ENCODE measurements at places on chromosomes 2 and 18.

DNA sequence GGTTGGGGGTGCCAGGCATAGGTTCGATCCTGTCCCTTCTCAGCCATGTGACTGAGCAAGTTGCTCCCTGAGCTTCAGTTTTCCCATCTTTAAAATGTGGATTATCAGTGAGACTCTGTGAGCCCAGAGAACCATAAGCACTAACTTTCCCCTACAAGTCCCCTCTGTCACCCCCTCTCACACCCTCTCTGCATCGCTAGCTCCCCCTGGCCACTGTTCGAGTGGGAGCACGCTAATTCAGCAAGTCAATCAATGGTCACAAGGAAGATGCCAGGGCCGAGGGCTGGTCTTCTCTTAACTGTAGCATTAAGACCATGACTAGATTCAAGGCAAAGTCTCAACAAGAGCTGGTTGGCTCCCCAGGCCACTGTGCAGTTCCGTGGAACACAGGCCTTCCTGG lies 66.2 kb downstream of the BCL2L11 start:
- DNase-seq, result no peak

DNA sequence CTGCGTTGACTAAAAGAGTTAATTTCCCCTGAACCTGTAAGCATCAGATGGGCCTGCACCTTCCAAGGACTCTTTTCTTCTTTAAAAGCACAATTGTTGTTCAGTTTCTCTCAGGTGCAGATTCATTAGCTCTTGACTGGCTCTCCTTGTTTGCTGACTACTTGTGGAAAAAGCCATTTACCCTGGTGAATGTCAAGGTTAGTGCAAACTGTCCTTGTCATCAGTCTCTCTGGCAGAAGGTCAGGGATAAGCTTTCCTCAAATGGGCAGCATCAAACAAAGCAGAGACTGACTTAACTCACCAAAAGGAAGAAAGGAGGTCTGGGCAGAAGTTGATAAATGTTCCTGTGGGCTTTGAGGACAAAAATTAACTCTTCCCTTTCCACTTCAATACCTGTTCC lies 922.7 kb downstream of the BCL11A start:
- no peak for DNase-seq

GRCh38 chr2:26302846-26303245 lies 43.1 kb upstream of the SELENOI start:
- DNase-seq, result no peak

DNA sequence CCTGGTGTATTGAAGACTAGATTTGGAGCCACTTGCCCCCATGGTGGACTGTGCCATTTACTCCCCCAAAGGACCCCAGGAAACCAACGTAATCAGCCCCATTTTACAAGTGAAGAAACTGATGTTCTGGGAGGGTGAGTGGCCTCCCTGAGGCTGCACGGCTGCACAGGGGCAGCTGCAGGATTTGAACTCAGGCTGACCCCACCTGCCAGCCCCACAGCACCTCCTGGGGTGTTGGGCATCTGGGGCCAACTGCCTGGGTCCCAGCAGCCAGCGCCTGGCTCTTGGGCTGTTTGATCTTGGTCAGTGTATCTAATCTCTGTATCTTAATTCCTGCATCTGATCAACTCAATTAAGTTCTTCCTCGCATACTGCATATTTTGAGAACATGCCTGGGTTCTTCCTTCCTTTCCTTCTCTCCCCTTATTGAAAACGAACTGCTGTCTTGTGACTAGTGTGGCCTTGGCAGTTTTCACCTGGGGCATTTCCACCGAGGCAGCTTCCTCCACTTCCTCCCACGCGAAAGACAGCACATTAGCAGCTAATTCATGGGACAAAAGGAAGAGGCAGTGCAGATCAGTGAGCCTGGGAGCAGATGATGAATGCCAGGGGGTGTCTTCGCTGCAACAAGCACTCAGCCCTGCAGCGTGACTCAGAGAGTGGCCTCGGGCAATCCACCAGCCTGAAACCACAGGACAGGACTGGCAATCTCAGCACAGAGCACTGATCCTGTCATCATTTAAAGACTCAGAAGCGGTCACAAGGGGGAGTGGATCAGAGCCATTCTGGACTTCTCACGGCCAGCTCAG lies 184.1 kb upstream of the RAB12 start:
- no peak for DNase-seq

DNA sequence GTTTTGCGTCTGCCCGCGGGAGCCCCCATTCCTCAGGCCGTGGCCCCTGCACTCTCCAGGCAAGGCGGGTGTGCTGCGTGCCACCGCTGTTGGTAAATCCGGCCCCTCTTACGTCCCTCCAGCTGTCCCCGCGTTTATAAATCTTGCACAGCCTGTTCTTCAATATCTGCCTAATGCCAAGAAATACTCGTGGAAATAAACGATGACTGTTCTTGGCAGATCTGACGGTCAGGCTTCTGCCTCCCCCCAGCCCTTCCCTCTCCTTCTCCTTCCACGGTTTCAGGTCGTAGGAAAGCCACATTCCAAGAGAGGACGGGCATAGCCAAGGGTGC lies 20.5 kb downstream of the ODC1 start:
- no peak for DNase-seq

DNA sequence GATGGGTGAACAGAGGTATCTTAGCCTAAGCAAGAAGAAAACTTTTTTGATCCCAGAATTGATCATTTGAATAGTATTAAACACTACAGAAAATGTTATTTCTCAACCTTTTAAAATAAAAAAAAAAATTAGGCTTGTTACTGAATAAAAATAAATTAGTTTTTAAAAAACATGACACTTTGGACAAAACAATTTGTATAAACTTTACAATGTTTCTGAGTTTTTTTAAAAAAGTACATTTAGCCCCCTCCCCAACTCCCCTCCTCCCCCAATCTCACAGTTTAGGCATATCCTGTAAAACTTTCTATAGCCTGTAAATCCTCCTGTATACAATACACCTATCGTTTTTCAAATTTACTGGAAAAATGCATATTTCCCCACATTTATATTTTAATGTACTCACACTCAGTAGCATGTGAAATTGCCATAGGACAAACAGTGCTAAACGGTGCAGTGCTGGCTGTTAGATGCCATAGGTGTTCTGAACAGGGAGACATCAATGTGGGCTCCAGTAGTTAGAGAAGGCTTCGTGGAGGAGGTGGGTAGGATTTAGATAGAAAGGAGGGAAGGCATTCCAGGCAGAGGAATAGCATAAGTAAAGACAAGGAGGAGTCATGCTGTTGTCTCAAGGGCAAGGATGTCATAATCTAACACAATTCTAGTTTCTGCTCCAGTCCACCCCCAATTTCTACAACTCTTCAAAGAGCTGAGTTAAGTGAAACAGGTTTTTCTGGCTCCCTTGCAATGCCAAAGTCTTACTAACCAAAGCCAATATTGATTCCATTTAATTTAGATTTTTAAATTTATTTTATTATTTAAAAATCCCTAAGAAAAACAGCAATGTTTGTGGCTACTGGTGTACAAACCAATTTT lies 50.9 kb downstream of the SP3 start:
- DNase-seq, result no peak

DNA sequence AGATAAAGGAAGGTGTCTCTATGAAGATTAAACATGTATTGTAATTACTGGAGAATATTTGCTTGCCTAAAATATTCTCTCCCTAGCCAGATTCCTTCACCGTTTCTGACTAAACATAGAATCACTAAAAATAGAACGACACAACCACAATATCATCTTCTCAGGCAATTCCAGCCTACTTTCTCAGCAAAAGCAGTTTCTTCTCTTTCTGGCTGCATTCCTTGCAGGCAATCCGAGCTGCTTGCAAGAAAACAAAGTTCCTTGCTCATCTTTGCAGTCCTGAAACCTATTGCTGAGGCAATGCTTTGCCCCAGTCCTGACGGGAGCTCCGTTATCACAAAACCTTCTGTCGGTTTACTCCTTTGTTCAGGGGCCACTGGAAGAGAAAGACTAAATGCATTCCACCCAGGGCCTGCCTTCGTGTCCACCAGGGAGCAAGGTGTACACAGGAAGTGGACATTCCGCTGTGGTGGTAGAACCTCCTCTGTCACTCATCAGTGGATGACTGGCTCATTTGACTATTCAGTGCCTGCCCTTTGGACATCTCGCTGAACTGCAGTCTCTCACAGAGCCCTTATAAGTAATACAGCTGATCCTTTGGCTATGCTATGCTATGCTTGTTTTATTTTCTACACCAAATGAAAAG lies 239.2 kb upstream of the DOK6 start:
- no peak for DNase-seq

DNA sequence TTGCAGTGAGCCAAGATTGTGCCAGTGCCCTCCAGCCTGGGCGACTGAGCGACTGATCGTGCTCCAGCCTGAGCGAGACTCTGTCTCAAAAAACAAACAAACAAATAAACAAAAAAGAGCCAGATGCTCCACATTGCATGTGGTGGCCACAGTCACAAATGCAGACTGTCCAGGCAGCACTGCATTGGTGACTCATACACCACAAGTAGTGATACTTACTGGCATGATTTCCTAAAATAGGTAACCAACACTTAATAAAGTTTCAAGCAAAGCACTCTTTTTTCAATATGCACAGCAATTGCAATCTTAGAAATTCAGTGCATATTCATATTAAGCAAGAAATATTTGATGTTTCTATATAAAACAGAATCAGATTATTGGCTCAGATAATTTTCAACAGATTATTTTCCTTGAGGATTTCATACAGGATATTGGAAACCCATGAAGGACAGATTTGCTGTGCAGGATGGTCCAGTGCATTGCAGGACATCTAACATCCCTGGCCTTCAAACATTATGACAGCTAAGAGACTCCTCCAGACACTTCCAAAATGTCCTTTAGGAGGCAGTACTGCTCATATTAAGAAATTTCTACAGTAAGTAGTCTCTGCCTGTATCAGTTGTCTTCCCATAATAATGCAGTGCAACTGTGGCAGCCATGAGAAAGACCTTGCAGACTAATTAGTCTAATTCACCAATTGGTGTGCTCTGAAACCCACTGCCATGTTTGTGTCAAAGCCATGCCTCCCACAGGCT lies 10.5 kb upstream of the SLC1A4 start:
- DNase-seq, result no peak

- DNase-seq, result no peak
Observed at GRCh38 chr2:67384123-67384822, 12.9 kb upstream of the ETAA1 start.

- no peak for DNase-seq
Observed at GRCh38 chr18:2390158-2390557, 181.1 kb downstream of the METTL4 start.

DNA sequence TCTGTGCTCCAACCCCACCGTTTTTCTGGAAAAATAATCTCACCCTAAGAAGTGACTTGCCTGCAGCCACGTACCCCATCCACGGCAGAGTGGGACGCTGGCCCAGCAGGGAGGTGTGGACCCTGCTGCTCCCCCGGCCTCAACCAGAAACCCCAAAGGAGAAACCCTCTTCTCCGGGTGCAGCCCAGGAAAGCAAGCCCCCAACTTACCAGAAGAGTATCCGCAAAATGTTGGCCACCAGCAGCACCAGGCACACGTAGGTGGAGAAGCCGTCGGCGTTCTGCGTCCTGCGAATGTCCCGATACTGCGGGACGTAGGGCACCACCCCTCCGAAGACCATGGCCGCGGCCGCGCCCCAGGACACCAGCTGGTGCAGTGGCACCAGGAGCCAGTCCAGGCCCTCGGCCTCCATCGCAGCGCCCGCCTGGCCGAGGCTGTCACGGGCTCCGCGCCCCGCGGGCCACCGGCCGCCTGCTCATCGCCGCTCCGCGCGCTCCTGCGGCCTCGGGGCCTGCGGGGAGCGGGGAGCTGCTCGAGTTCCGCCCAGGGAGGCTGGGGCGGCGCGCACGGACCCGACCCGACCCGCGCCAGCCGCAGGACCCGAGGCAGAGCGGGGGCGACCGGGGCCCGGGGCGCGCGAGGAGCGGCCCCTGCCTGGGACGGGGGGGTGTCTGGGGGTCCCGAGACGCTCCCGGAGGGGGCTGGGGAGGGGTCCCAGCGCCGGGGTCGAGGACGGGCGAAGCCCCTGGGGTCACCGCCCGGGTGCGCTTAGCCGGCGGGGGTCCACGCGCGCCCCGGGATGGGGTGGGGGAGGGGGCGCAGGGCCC lies 725 bp downstream of the SLC66A2 start:
- DNase-seq, result no peak

DNA sequence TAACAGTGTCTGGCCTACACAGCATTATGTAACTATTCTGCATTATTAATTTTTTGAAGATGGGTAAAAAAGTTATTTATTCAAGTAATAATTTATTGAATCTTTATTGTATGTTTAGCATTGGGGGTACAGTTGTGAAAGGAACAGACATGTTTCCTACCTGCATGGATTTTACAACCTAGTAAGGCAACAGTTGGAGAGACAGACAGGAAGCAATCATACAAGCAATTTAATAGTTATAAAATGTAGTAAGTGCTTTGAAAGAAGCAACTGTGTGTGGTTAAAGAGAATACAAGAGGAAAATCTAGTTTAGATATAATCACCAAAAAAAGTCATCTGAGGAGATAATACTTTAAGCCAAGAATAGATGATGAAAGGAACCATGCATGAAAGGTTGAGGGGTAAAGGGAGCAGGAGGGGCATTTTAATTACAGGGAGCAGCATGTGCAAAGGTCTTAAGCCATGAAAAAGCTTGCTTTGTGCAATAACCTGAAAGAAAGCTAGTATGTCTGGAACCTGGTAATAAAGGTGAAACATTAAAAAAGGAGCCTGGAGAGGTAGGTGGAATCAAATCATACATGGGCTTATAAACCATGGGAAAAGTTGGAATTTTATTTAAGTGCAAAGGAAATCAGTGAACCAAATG lies 140.8 kb downstream of the PIK3C3 start:
- no peak for DNase-seq

DNA sequence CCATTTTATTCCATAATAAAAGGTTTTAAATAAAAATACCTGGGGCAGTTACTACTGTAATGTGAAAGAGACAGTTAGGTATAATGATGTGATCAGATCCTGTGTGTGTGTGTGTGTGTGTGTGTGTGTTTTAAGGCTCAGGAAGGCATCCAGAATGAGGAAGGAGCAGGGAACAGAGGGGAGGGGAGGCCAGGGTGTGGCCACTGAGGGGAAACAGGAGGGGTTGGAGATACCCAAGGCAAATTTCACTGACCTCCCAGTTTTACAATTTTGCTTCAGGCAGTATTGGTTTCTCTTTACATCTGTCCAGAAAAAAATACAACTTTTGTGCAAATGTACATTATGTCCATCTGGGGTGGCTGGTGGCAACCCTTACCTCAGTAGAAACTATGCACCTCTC lies 163.5 kb upstream of the FBXO11 start:
- no peak for DNase-seq

GRCh38 chr2:45432406-45432805 lies 178.7 kb downstream of the SRBD1 start:
- DNase-seq, result no peak

GRCh38 chr2:85148190-85148589 lies 15.0 kb downstream of the TCF7L1 start:
- no peak for DNase-seq

DNA sequence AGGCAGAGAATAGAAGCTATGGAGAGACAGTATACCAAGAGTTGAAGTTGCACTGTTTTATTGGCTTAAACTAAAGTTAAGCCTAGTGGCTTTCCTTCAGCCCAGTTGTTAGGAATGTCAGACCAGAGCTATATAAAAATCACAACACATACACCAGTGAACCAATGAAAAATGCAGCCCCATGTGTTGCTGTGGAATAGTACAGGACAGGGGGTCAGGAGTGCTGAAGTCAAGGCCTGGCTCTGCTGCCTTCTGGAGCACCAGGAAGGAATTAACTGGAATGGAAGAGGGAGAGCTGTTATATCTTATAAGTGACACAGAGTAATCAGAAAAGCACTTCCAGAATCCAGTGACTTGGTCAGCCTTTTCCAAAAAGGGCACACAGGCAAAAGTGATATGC lies 58.9 kb downstream of the OSR1 start:
- no peak for DNase-seq

All from NCI-H1694 treated with DMSO at 0.1 percent for 48 hours (cell line).